ENCODE measurements at places on chromosomes 7 and 10.

DNA sequence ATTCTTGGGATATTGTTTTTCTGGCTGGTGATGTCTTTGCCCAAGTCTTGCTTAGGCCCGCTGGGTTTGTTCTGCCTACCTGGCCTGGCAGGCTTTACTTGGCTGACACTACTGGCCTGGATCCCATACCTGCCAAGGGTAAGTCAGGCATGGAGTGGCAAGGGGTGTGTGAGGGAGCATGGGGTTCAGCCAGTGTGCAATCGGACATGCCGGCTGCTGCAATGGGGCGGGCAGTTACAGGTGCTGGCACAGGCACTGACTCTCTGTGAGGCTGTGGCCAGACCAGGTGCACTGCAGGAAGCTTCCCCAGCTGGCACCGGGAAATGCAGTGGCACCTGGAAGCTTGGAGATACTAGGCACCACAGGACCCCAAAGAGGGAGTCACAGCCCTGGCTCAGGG is 168.4 kb downstream of the PON1 start:
- no peak for DNase-seq

GRCh38 chr7:144776447-144776846 is 59.4 kb downstream of the TPK1 start:
- DNase-seq = no peak

DNA sequence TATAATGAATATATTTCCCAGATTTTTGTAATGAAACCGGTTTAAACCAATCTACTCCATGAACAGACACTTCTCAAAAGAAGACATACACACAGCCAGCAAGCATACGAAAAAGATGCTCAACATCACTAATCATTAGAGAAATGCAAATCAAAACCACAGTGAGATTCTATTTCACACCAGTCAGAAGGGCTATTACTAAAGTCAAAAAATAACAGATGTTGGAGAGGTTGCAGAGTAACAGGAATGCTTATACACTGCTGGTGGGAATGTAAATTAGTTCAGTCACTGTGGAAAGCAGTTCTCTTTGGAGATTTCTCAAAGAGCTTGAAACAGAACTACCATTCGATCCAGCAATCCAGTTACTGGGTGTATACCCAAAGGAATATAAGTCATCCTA is 240.7 kb downstream of the TSPAN12 start:
- no peak for DNase-seq

DNA sequence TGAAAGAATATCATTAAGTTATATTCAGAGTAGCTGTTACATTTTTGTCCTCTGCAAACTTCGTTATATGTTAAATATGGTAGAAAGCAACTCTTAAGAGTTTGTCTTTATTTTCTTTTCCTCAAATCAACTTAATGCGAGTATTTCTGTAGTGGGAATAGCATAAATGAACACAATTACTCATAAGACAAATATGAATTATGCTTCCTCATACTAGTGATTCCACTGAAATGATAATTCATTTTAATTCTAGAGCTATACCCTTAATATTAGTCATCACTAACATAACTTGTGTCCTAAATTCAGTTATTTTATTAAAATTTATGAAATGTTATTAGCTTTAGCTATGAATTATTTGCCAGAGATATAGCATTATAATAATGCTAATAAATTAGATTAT is 820.6 kb upstream of the KCND2 start:
- DNase-seq = no peak

All from stimulated activated CD4-positive, alpha-beta T cell treated with anti-CD3 and anti-CD28 coated beads, Interleukin-4, amount 100 ng/mL, for 24 hours (primary cell).